ENCODE measurements at places on chromosomes 11 and 22.

- DNase-seq = no peak
Observed at GRCh38 chr22:38481162-38481870, 13.4 kb downstream of the KDELR3 start.

- no peak for DNase-seq
Observed at GRCh38 chr22:16955678-16956210, 52.3 kb downstream of the GAB4 start.

DNA sequence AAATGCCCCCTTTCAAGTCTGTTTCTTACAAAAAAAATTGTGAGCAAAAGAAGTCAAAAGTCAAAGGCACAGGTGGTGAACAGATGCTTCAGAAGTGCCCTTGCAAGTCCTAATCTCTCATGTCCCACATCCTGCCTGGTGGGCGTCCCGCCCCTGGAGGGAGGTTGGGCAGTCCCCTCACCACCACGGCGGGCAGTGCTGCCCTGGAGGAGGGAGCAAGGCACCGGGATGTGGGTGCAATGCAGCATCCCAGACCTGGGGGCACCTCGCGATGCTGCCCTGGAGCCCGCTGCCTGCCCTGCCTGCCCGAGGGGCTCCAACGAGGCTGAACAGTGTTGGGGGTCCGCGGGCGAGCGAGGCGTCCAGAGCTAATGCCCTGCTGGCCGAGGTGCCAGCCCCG, 15.9 kb downstream of the MRGPRG start:
- DNase-seq = no peak

- DNase-seq = no peak
Observed at GRCh38 chr11:69876013-69876412, 56.8 kb upstream of the FGF3 start.

GRCh38 chr11:121575250-121575962, 122.6 kb upstream of the SORL1-AS1 start:
- no peak for DNase-seq

- DNase-seq = peak; percentile 19
Observed at GRCh38 chr11:18243783-18244362, 4.6 kb downstream of the SAA2 start.

- no peak for DNase-seq
Observed at GRCh38 chr11:121337740-121338272, 45.2 kb downstream of the SC5D start.

DNA sequence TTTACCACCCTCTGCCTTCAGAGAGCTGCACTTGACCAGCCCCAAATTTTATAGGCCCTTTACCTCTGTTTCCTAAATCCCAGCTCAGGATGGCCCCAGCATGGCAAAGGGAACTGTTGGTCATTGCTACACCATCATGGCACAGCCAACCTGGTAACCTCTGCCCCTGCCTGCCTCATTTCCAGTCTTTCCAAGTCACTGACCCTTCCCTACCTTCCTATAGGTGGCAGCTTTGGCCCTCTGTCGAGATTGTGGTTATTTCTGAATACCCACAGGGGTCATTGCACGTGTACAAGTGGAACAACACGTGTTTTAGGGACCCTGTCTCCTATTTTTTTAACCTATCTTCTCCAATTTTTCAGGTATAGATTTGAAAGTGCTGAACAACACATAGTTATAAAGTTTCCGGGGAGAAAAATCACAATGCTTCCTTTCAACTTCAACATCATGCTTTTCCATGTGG, 2.8 kb downstream of the GALNT18 start:
- DNase-seq = no peak

DNA sequence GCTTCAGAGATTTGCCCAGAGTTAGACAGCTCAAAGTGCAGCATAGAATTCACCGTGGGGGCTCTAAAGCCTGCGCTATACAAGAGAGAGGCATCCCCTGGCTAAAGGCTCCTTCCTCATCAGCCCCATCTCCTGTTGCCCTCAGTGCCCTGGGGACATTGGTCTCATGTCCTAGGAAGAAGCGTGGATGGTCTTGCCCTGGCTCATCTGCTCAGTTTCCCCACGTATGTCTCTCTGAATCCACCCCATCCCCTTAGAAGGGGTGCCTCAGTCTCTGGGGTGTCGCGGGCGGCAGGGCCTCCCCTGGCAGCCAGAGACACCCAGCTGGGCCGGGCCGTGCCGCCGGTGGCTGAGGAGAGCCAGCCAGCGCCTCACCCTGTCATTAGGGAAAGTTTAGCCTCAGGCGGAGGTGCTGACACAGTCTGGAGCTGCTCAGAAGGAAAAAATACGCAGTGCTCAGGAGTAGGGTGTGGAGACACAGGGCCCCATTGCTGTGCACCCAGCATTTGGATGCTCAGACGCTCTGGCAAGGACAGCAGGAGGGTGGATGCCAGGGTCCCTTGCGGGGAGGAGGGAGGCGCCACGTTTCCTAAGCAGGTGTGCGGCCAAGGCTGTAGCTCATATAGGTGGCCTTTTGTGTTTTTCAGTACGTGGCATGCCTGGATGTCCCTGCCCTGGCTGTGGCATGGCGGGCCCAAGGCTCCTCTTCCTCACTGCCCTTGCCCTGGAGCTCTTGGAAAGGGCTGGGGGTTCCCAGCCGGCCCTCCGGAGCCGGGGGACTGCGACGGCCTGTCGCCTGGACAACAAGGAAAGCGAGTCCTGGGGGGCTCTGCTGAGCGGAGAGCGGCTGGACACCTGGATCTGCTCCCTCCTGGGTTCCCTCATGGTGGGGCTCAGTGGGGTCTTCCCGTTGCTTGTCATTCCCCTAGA, 1.3 kb downstream of the SLC39A13 start:
- DNase-seq = no peak

- no peak for DNase-seq
Observed at GRCh38 chr11:32171445-32171844, 80.6 kb downstream of the RCN1 start.

DNA sequence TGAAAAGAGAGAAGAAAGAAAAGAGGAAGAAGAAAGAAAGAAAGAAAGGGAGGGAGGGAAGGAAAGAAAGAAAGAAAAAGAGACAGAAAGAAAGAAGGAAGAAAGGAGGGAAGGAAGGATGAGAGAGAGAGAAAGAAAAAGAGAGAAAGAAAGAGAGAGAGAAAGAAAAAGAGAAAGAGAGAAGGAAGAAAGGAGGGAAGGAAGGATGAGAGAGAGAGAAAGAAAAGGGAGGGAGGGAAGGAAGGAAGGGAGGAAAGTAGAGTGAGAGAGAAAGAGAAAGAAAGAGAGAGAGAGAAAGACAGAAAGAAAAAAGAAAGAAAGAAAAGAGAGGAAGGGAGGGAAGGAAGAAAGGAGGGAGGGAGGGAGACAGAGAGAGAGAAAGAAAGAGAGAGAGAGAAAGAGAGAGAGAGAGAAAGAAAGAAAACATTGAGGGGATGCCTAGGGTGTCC, 11.5 kb upstream of the RAC2 start:
- no peak for DNase-seq

- no peak for DNase-seq
Observed at GRCh38 chr11:11987503-11988022, 20.9 kb downstream of the DKK3 start.

DNA sequence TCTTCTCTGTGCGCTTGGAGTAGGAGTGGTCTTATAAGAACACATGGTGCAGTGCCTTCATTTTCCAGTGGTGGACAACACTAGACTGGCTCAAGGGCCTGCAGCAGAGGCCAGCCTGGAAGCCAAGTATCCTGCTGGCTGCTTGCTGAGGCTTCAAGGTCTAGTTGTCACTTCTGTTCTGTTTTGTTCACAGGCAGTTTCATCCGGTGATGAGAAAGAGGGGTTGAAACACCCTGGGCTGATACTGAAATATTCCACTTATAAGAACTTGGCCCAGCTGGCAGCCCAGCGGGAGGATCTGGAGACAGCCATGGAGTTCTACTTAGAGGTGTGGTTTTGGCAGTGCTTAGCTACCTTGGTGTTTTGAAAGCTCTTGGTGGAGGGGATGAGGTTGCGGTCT, 29.8 kb downstream of the CABIN1 start:
- DNase-seq = no peak

GRCh38 chr11:117591316-117592039, 205.5 kb downstream of the DSCAML1 start:
- no peak for DNase-seq

- DNase-seq = no peak
Observed at GRCh38 chr11:15757048-15757698, 599.2 kb downstream of the SOX6 start.

- no peak for DNase-seq
Observed at GRCh38 chr11:112421879-112422278, 161.2 kb upstream of the PLET1 start.

DNA sequence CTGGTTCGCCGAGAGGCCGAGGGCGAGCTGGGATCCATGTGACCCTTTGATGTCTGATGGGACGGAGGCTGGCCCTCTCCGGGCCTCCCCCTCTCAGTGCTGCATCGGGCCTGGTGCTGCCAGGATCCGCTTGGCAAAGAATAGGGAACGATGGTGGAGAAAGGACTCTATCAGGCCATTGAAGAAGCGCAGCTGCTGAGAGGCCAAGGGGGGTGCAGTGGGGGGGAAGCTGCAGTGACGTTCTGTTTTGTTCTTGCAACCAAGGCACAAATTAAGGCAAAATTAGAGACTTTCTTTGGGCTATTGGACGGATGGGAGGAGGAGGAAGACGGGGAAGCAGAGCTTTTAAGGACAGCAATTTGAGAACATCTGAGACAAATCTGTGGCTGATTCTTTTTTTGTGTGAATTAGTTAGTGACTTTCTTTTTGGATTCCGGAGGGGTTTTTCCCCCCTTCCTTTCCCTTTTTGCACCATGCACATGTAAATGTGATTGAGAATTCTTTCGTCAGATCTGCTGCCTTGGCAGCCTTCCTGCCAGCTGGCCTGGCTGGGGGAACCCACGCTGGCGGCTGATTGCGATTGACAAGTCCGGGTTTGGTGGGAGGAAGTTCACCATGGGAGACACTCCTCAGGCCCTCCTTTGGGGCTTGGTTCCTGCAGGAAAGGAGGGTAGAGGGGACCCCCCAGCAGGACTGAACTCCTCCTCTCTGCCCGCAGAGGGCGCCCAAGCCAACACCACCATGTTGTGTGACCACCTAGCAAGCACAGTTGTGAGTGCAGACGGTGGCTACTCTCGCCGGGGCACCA, 214.6 kb downstream of the NTM start:
- DNase-seq = no peak

GRCh38 chr11:68041617-68042218, 2.9 kb downstream of the TCIRG1 start:
- no peak for DNase-seq
